Activated T-helper 1 cell treated with anti-CD3 and anti-CD28 coated beads, Interleukin-12 subunit alpha, Interleukin-12 subunit beta, Interleukin-2, Interleukin-4 antibody, amounts not matched to agents 30 ng/mL and 10 ng/mL and 1 ng/mL, durations not matched to agents 14 hours and 24 hours and 36 hours (primary cell): ENCODE measurements at places on chromosomes 6 and 20.

- no peak for DNase-seq
Observed at GRCh38 chr6:39614393-39614950, 110.7 kb downstream of the KIF6 start.

DNA sequence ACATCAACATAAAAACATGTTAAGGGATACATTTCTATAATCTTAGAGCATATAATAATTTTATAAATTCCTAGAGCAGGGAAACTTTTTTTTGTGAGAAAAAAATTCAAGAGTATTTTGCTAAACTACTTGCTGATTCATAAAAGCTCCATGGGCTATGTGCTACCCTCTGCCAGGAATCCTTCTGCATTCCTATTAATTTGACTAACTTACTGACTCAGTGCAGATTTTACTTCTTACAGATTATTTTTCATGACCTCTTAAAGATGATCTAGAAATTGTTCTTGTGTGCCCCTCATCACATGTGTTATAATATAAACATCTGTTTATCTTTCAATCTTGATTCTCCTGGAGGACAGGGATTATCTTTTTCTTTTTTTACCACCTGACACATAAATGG lies 5.7 kb downstream of the VTA1 start:
- DNase-seq, result no peak

GRCh38 chr20:53223626-53224172 lies 251.5 kb downstream of the TSHZ2 start:
- DNase-seq, result no peak

GRCh38 chr20:38304845-38305447 lies 990 bp downstream of the BPI start:
- DNase-seq, result no peak

GRCh38 chr6:132961122-132961521 lies 146.8 kb downstream of the RPS12 start:
- DNase-seq, result no peak

DNA sequence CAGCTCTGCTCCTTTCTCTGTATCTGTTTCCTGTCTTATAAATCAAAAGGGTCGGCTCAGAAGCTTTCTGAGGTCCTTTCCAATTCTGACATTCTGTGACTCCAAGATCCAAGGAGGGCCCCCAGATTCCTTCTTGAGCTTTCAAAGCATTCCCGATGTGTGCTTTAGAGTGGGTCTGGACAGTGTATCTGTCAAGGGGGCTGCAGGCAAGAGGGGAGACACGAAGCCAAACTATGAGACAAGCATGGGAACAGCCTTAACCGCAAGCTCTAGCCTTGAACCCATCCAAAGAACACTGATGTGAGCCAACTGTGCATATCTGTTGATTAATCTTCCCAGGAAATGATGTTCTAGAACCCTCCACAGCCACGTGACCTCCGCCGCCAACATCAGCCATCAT lies 73.8 kb downstream of the TSHZ2 start:
- DNase-seq, result no peak

DNA sequence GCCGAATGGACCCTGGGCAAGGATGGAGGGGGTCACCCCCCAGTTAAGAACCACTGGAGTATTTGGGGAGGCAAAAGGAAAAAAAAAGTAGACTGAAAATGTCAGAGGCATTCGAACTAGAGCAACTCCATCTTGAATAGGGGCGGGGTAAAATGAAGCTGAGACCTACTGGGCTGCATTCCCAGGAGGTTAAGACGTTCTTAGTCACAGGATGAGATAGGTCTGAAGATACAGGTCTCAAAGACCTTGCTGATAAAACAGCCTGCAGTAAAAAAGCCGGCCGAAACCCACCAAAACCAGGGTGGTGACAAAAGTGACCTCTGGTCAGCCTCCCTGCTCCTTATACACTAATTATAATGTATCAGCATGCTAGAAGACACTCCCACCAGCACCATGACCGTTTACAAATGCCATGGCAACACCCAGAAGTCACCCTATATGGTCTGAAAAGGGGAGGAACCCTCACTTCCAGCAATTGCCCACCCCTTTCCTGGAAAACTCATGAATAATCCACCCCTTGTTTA lies 70.4 kb upstream of the KCNG1 start:
- no peak for DNase-seq

GRCh38 chr20:53569606-53570307 lies 23.9 kb downstream of the ZNF217 start:
- DNase-seq, result no peak

DNA sequence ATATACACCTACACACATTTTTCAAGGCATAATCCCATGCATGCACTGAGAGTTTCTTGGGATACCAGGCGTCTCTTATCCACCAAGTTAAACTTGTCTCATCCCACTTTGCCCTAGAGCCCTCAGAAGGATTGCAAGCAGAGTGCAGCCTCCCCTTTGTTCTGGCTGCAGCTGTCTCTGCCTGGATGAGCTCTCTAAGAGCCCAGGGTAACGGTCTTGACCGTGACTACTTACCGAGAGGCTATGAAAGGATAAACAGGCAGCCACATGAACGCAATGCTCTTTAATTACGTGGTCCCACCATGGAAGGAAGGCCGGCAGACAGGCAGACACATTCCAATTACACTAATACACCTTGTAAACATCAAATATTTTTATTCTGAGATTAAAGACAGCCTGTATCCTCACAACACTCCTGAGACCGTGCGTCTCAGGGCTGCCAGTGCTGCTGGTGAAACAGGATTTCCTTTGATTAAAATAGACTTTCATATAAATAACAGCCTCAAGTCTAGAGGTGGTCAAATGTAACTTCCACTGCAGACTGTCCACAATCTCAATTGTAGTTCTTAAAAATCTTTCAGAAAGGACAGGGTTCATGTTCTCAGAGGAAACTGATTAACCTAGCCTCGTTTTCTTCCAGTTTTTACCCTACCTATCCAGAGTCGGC lies 210.0 kb upstream of the PRDM1 start:
- no peak for DNase-seq

- no peak for DNase-seq
Observed at GRCh38 chr6:18215436-18215835, 48.9 kb downstream of the DEK start.

GRCh38 chr6:43929511-43929910 lies 159.5 kb downstream of the VEGFA start:
- DNase-seq, result no peak

GRCh38 chr6:148398678-148399077 lies 56.0 kb downstream of the SASH1 start:
- DNase-seq, result no peak

DNA sequence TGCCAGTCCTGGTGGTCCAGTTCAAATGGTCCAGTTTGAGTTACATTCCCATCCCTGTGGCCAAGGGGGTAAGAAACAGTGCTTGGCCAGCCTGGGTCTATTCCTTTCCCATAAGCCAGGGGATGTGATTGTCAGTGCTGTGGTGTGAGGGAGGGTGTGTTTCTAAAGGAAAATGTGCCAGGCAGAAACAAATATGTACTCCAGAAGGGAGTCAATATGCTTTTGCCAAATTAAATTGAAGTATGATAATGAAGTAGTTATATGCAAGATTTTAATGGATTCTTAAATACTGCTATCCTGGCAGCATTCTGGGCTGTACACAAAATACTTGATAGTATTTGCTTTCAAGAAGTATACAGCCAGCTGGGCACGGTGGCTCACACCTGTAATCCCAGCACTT lies 16.6 kb upstream of the PAQR8 start:
- no peak for DNase-seq

GRCh38 chr6:134376785-134377184 lies 58.9 kb upstream of the SGK1 start:
- DNase-seq, result no peak

- DNase-seq, result no peak
Observed at GRCh38 chr6:72371473-72371872, 250.4 kb upstream of the KCNQ5 start.

- no peak for DNase-seq
Observed at GRCh38 chr6:34278833-34279232, 30.0 kb upstream of the SMIM29 start.

GRCh38 chr20:48891235-48892048 lies 30.1 kb upstream of the ARFGEF2 start:
- DNase-seq, result no peak

- DNase-seq, result no peak
Observed at GRCh38 chr6:127864701-127865100, 36.2 kb downstream of the THEMIS start.

DNA sequence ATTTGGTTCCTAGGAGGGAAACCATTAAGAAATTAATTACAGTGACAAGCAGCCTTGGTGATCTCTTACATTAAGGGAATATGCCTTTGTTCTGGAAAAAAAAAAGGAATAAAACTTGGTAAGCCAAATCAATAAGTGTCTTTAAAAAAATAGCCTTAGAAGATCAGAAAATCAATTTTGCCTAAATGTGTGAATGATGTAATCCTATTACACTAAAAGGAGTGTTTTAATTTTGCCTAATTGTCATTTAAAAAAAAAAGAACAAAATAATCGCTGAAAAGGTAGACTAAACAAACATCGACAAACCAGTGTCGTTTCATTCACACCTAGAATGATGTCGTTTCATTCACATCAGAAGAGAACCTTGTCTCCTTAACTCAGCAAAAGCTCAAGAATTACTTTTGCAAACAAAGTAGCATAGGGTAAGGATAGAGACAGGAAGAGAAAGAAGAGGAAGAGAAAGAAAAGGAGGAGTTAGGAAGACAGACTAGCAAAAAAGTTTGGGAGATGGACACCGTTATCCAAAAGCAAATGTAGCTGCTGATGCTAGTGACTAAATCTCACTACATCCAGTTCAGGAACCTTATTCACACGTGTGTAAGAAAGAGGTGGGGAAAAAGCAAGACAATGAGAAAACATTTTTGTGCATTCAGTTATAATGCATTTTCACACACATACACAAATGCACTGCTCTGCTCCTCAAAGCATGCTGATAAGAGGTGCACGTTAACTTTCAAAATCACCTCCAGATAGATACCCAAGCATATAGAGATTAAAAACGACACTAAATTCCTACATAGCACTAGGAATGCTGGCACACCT lies 60.6 kb downstream of the HIVEP2 start:
- DNase-seq, result no peak

GRCh38 chr6:15513131-15513771 lies 149.6 kb downstream of the DTNBP1 start:
- DNase-seq, result no peak

GRCh38 chr6:142855893-142856623 lies 88.9 kb downstream of the HIVEP2 start:
- no peak for DNase-seq

DNA sequence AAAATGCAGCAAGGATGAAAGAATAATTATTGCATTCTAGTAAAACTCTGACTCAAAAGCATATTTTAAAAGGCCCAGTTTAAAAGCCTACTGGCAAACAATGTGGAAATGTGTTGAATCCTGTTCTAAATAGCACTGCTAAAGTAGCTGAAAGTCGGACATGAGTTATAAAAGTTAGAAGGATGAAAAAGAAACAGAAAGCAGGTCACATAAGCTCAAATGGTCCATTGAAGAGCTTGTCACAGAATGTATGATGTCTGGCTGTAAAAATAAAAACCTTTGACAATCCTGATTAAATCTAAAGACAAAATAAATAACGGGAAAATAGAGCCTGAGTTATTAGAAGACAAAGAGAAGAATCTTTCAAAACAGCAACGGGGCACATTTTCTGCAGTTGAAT lies 218.6 kb upstream of the UFL1 start:
- no peak for DNase-seq

GRCh38 chr6:33118525-33119123 lies 42.8 kb downstream of the HLA-DPB1 start:
- DNase-seq, result no peak

DNA sequence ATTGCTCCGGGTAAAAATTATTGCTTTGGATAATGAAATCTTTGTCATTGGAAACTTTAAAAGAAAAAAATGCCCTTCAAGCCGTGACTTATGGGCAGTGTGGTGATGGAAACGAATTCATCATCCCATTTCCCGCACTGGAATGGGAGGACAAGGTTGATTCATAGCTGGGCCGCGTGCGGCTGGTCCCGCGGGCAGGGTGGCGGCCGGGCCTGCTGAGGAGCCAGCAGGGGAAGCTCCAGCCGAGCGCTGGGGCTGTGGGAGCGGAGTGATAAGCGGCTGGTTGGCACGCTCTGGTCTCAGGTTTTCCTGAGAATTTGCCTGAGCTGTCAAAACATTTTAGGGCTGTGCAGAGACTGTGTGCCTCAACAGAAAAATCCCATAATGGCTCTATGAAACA lies 351.7 kb downstream of the CDC5L start:
- no peak for DNase-seq

- no peak for DNase-seq
Observed at GRCh38 chr6:15551262-15551661, 111.6 kb downstream of the DTNBP1 start.

- no peak for DNase-seq
Observed at GRCh38 chr6:113481910-113482309, 375.2 kb upstream of the MARCKS start.

DNA sequence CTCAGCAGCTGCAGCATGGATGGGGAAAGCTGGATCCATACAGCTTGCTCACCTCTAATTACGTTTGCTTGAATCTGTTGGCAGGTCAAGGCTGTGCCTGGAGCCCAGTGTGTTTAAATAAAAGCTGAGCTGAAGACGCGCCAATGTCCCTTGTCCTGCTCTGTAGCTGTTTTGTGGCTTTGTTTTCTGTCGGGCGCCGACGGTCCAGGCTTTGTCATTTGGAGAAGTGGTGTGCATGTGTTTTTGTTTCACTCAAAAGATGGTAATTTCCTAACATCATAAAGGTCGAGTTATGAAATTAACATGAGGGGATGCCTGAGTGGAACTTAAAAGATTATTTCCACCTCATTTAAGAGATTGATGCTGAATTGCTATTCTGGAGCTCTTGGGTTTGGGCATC lies 107.6 kb downstream of the SLC24A3 start:
- no peak for DNase-seq

DNA sequence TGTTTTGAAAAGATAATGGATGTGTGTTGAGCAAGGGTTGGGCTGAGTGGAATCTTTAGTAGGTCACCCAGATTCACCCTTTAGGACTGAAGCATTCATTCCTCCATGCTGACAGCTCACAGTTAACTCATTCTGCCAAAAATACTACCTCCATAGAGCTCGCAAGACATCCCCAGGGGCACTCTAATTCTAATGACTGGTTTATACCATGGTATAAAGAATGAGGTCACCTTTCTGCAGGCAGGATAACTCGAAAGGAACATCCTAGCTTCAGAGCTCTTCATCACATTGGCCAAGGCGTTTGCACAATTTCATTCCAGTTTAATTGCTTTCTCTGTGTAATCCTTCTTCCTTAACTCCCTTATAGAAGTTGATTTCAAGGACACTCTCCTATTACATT lies 1257.2 kb upstream of the EYS start:
- DNase-seq, result no peak

- DNase-seq, result no peak
Observed at GRCh38 chr6:11229655-11230046, 2.8 kb downstream of the NEDD9 start.

- DNase-seq, result no peak
Observed at GRCh38 chr20:58486207-58486606, 29.0 kb downstream of the APCDD1L start.

- DNase-seq, result no peak
Observed at GRCh38 chr6:55678330-55679224, 99.6 kb upstream of the HMGCLL1 start.

DNA sequence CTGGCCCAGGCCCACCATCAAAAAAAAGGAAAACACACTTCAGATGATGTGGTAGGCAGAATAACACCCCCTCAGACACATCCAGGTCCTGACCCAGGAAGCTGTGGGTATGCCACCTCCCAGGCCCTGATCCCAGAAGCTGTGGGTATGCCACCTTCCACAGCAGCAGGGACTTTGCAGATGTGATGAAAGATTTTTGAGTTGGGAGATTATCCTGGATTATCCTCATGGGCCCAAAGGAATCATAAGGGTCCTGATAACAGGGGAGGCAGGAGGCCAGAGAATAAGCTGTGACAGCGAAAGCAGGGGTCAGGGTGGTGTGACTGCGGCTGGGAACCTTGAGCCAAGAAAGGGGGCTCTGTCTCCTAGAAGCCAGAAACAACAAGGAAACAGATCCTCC lies 55.0 kb downstream of the BMP7 start:
- DNase-seq, result no peak
